CMK (cell line): ENCODE measurements at places on chromosomes 13 and 19.
A peak's percentile ranks its signal among the peaks of the same experiment; 100 is the strongest.

DNA sequence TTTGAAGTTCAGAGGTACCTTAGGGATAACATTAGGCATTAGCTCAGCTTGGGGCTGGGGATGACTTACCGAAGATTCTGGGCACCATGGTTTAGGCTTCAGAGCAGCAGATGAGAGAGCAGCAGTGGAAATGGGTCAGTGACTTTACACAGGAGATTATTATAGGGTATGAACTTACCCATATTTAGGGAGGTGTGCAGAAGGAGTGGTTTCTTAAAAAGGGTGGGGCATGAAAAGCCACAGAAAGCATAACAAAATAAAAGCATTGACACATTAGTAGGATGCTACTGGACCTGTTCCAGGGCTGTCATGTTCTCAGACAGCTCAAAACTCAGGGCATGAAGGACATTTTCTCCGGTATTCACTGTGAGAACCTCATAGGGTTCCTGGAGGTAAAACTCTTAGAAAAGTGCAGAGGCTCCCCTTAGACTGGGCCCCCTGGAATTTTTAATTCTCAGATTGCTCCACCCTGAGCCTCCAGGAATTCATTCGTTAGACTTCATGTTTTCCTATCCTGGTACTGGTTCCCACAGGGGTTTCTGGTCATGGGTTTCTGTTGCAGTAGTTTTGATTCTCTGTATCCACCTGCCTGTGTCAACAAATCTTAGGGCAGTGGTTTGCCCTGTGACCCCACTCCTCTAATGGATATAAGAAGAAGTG lies 20.7 kb downstream of the IGFL1 start:
- DNase-seq, result no peak

DNA sequence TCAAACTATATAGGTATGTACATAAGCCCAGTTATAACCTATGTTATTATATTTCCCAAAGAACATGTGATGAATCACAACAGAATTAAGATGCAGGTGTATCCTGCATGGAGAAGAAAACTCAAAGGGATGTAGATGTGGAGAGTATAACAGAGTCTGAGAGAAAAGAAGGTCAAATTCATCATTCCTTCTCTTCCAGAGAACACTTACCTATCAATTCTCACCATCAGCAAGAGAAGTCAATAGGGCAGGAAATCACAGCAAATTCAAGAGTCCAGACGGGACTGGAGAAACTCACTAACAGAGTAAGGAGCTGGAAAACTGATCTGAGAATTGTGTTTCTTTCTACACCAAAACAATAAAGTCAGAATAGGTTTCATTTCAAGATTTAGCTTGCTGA lies 28.4 kb downstream of the DIAPH3 start:
- no peak for DNase-seq

GRCh38 chr13:93521307-93521706 lies 294.7 kb downstream of the GPC6 start:
- DNase-seq, result no peak

DNA sequence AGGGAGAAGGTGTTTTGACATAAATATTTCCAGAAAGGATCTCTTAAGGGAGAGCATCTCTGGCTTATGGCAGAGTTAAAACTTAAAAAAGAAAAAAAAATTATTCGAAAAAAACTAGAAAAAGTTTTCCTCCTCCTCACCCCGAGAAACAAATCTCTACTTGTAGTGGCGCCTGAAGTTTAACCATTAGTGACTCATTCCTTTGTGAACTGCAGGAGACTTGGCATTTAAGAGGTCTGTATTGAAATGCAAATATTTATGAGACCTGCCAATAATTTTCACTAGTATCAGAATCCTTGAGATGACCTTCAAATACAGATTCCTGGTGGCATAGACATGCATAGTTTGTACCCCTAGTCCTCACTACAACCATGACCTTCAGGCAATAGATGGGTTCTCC lies 64.9 kb upstream of the MED4 start:
- DNase-seq, result no peak

DNA sequence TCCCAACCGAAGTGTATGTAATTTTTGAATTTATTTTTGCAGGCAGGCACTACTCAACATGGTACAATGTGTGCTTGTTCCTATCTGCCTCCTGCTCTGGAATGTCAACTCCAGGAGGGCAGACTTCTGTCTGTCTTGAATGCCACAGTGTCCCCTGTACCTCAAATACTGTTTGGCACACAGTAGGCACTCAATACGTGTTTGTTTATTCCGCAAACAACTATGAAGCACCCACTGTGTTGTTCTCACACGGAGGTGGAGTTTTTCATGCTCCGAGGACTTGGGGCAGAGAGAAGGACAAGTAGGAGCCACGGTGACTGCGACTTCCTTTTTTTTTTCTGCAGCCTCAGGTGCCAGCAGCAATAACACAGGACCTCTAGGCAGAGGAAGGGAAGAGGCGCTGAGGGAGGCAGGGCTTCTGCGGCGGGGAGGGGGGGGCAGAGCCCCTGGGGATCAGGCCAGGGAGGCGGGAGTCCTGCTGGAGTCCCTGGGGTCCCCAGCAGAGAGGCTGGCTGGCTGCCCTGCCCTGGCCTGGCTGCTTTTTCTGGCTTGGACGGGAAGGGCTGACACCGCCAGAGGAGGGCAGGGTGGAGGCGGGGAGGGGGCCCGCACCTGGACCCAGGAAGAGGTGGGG lies 29.3 kb upstream of the TNFAIP8L1 start:
- no peak for DNase-seq

DNA sequence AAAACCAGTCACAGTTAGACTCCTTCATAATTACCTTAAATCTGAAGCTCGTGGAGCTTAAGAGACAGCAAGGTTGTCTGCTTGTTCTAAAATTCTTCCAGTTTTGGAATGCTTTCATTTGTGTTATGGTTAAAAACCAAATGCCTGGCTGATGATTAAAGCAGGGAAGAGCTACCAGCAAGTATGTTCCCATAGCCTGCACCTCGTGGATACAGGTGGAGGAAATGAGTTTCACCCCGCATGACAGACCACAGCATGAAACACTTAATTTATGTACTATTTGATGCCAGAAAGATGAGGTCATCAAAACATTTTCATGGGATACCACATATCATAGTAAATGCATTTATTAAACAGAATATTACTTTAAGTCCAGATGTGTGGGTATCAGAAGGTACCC lies 416 bp upstream of the DOCK9 start:
- DNase-seq, result no peak

- no peak for DNase-seq
Measured at GRCh38 chr13:110348309-110349105, 41.4 kb downstream of the COL4A2 start.

DNA sequence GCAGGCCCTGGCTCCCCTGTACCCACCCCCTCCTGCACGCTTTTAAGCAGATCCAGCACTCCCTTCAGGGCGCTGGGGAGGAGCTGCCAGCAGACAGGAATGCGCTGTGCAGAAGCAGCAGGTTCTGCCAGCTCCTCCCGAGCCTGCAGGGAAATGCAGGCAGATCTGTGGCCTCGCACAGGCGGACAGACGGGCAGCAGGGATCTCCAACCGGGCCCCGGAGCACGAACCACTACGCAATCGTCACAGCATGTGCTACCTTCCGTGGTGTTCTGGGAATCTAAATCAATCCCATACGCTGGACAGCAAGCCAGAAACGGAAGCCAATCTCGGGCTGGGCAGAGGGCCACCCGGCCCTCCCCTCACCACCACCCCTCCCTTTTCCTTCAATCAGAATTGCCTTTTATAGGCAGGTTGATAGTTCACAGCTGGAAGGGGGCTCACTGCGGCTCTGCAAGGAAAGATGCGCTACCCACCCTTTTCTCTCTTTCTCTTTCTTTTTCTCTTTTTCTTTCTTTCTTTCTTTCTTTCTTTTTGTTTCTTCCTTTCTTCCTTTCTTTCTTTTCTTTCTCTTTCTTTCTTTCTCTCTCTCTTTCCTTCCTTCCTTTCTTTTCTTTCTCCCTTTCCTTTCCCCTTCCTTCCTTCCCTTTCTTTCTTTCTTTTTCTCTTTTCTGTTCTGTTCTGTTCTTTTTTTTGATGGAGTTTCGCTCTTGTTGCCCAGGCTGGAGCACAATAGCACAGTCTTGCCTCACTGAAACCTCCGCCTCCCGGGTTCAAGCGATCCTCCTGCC lies 99.9 kb downstream of the GNG7 start:
- DNase-seq, result no peak

DNA sequence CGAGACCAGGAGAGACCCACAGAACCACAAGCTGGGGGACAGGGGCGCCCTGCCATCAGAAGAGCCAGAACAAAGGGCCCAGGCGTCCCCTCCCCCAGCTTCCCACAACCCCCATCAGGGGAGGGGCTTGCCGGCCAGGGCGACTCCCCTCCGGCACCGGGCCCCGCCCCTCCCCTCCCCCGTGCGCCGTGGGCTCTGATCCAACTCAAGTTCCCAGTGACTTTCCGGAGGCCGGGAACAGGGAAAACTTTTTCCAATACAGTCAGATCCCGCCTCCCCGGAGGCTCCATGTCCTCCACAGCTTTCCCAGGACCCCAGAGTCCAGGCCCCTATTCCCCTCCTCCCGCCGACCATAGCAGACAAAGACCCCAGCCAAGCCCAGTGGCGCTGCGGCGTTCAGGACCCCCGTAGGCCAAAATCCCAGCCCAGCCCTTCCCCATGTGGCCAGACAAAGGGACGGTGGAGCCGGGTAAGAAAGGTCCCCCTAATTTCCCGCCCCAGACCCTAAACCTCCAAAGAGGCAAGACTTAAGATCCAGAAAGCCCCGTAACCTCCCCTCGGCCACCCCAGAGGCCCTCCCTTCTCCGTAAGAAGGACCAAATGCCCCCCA lies 673 bp downstream of the TEAD2 start:
- DNase-seq, result no peak

DNA sequence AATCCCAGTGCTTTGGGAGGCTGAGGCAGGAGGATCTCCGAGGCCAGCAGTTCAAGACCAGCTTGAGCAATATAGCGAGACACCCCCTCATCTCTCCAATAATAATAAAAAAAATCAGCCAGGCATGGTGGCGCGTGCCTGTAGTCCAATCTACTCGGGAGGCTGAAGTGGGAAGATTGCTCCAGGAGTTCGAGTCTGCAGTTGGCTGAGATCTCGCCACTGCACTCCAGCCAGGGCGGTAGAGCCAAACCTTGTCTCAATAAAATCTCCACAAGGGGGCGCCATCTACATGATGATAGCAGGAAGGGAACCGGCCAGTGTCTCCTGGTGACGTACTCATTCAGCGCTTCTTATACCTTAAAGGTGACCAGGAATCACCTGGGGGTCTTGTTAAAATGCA lies 13.6 kb upstream of the C5AR1 start:
- DNase-seq, result peak; percentile 70

DNA sequence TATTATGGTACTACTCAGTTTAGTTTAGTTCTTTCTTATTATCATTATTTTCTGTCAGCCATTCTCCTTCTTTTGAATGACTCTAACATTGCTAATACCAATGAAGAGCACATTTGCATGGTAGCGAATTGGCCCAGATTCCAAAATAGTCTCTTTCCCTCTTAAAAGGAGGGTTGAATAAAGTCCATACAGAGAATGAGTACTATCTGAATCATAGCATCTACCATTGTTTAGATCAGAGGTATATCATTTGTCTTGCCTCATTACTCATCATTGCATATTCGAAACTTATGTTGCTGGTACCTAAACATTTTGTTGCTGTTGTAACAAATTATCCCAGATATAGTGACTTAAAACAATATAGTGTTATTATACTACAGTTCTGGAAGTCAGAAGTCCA lies 1235.3 kb upstream of the ATXN8OS start:
- DNase-seq, result no peak

GRCh38 chr13:48126944-48127830 lies 32.3 kb upstream of the MED4 start:
- no peak for DNase-seq

DNA sequence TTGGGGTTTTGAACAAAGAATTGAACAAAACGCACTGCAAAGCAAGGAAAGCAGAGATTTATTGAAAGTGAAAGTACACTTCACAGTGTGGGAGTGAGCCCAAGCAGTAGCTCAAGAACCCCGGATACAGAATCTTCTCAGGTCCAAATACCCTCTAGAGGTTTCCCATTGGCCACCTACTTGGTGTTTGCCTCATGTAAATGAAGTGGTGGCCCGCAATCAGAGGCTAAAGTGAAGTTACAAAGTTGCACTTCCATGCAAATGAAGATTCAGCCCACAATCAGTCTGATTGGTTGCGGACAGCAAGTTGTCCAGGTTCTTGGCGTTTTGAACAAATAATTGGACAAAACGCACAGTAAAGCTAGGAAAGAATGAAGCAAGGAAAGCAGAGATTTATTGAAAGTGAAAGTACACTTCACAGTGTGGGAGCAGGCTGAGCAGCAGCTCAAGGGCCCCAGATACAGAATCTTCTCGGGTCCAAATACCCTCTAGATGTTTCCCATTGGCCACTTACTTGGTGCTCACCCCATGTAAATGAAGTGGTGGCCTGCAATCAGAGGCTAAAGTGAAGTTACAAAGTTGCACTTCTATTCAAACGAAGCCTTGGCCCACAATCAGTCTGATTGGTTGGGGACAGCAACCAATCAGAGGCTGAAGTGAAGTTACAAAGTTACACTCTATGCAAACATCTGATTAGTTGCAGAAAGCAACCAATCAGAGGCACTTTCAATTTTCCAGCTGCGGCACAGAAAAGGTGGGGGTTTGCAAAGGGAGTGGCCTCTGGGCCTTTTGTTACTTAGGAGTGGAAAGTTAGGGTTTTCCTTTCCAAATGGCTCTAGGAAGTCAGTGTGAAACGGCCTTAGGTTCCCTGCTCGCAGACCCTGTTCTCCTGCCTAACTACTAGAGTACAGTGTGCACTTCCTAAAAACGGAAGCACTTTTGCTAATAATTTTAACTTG lies 4.8 kb upstream of the TM9SF2 start:
- DNase-seq, result peak; percentile 88

GRCh38 chr13:46748300-46748699 lies 48.7 kb downstream of the ESD start:
- DNase-seq, result no peak

GRCh38 chr13:99154064-99154463 lies 46.6 kb upstream of the UBAC2 start:
- no peak for DNase-seq

DNA sequence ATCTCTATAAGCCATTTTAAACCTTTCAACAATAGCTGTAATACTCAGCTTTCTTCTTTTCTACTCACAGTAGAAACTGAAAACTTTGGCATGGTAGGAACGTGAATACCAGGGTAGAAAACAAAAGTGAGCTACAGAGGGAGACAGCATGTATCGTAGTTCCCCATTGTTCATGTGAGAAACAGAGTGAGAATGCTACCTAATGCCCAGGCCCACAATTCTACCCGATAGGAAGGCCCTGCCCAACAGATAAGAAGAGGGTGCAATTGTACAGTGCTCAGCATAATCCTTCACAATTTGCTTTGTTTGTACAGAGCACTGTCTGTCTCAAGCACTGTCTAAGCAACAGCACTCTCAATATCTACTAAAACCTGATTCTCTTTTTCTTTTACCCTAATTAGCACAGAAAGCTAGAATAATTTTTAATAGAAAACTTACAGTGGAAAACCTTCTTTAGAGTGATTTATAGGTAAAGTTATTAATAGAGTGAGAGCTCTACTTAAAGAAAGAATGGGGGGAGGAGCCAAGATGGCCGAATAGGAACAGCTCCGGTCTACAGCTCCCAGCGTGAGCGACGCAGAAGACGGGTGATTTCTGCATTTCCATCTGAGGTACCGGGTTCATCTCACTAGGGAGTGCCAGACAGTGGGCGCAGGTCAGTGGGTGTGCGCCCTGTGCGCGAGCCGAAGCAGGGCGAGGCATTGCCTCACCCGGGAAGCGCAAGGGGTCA lies 322.3 kb downstream of the EFNB2 start:
- no peak for DNase-seq

- no peak for DNase-seq
Measured at GRCh38 chr13:24564881-24565280, 52.3 kb upstream of the PARP4 start.

- DNase-seq, result no peak
Measured at GRCh38 chr13:27130979-27131623, 40.5 kb downstream of the USP12 start.

- no peak for DNase-seq
Measured at GRCh38 chr19:2627855-2628254, 74.6 kb downstream of the GNG7 start.
